ENCODE measurements at places on chromosomes 1 and 21.

DNA sequence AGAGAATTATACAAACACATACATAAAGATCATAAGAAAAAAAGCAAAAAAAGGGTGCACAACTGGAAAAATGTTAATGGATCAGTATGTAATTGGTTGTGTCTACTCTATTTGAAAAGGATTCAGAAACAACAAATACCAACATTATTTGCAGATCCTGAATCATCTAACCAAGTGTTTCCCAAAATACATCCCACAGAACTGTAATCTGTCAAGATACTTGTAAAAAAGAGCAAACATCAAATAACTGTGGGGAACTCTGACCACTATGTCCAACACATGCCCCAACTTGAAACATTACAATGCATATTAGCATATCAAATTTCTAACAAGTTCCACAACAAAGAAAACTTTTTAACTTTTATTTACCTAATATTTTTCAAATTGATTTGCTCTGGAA is 22.6 kb downstream of the ANKRD13C start:
- DNase-seq = no peak

DNA sequence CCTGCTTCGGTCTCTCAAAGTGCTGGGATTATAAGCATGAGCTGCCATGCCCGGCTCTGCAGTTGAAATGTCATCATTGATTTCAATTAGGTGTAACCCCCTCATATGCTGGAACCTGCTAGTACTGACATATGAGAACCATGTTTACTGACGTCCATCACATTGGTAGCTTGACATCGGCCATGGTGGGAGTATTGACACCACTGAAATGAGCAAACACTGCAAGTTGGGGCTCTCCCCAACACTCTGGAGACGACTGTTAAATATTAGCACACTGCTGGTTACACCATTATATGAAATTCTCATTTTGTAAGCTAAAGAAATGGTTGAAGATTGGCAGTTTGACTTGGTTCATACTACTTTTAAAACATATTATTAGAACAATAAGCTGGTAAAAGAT is 63.7 kb downstream of the CNST start:
- no peak for DNase-seq

DNA sequence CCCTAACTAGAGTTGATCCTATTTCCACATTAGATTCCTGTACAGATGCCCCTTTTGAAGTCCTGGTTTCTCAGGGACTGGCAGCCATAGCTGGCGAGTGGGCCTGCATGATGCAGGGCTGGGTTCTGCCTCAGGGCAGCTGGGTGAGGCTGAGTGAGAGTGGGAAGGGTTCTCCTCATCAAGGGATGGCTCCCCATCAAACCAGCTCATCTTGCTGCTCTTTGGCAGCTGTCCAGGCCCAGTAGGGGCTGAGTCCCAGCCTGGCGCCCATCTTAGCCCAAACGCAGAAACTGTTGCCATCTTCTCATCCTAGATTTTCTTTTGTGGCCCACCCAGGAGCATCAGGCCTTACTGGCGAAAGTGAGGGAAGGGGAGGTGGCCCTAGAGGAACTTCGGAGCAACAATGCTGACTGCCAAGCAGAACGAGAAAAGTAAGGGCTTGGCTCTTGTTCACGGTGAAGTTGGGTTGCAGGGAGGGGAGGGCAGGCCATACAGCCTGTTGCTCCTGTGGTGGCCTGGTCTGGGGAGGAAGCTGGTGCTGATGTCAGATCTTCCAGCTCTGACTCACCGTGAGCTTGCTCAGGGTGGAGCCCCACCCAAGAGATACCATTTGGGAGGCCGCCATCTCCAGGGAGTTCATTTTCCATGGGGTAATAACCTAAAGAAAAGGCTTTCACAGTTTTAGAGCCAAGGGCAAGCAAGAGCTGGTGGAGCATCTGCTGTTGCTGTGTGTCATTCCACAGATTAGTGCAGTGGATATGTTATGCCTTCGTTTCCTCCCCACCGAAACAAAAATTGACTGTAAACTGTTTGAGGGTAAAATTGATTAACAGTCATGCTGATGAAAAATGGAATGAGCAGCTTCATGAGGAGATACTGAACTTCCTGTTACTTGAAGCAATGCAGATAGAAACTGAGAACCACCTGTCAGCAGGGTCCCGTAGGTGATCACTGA is 34.7 kb downstream of the TUFT1 start:
- no peak for DNase-seq

DNA sequence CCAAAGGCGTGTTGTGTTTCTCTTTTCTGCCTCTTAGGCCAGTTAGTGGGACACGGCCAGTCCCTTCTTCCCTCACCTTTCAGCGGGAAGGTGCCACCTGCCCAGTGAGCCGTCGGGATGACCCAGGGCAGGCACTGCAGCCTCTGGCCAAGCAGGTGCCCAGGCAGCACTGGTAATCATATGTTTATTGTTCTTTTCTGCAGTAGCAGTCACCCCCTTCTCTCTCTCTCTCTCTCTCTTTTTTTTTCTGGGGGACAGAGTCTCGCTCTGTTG is 38.2 kb downstream of the CRYAA start:
- DNase-seq = no peak

GRCh38 chr1:67611846-67612245 is 73.2 kb upstream of the GADD45A start:
- no peak for DNase-seq

DNA sequence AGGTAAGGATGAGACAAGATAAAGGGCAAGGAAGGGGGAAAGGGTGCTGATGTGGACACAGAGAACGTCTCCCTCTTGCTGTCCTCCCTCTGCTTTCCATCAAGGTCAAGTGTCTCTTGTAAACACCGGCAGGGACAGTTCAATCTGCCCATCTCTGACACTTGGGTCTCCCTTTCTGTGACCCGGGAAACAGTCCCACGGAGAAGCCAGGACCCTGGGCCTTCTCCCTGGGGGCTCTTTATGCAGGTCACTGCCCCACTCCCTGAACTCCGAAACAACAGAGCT is 254.3 kb downstream of the LTN1 start:
- no peak for DNase-seq

DNA sequence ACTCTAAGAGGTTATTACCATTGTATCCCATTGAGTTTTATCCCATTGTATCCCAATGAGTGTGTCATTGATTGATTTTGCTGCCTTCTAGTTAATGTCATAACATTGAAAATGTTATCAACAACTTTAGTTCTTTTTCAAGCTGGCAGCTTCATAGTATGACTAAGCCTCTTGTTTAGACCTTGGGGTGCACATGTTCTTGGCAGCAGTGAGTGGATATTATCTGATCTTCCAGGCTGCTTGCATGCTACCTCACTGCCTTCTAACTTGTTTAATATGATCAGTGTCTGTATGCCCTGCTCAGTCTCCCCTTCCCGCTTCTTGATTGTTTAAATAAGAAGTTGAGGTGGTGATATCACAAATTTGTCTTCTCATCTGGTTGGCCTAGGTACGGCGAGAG is 24.6 kb downstream of the NTPCR start:
- no peak for DNase-seq

GRCh38 chr1:27634985-27635367 is at the start of gene FGR:
Gene FGR, minus strand, starts transcription at chr1:27635185. Its CDS starts 11,269 bp downstream, at chr1:27623916.
- no peak for DNase-seq

DNA sequence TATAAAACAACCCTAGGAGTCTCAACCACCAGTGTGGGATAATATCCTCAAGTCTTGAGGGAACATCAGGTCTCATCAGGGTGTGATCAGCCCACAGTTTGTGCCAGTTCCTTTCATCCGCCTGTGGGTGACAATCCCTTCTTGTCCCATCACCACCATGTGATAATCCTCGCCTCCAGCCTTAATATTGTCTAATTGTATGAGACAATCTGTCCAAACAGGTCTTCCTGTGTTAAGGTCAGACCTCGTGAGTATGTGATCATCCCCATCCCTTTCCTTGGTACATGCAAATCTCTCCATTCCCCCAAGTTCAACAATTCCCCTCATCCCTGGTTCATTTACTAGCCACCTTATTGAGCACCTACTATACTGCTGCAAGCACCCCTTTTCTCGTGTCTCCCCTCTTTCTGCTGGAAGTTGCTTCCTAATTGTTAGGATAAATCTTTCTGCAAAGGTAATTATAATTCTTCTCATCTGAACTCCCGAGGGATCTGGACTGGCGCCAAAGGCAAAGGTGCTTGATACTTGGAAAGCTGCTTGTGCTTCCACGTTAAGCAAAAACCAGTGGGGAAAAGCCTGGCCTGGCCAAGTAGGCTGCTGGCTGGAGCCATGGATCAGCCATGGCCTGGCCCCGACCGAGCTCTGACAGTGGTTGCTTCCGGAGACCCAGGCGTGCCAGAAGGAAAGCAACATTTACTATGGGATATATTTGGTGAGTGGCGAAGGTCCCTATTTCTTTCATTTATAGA is 92.5 kb downstream of the RNF220 start:
- DNase-seq = no peak

GRCh38 chr1:226821719-226822085 is 48.7 kb upstream of the PSEN2 start:
- no peak for DNase-seq

- no peak for DNase-seq
Measured at GRCh38 chr1:228182296-228183030, 16.9 kb downstream of the IBA57 start.

DNA sequence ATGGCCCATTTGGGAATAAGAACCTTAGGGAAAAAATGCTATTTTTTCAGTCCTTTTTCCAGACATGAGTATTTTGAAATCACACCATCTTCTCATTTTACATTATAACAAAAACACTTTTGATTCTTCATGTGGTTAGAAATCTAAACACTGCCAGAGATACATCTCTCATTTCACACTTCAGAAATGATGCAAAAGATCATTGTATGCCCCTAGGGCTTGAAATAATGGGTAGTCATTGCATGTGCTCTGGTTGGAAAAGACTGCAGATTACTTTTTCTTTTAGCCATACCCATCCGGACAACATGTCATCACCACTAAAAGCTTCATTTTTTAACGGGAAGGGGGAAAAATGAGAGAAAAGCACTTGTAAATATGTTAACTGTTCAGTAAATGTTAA is 1152.2 kb upstream of the ADGRL4 start:
- no peak for DNase-seq

DNA sequence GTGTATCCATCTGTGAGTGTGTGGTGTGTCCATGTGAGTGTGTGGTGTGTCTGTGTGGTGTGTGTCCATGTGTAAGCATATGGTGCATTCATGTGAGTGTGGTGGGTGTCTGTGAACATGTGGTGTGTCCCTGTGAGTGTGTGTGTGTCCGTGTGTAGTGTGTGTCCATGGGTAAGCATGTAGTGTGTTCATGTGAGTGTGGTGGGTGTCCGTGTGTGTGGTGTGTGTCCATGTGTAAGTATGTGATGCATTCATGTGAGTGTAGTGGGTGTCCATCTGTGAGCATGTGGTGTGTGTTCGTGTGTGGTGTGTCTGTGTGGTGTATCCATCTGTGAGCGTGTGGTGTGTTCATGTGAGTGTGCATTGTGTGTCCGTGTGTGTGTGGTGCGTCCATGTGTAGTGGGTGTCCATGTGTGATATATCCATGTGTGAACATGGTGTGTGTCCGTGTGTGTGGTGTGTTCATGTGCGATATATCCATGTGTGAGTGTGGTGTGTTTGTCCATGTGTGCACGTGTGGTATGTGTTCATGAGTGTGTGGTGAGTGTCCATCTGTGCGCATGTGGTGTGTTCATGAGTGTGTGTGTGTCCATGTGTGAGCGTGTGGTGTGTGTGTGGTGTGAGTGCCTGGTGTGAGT is 12.3 kb downstream of the SLC19A1 start:
- no peak for DNase-seq

DNA sequence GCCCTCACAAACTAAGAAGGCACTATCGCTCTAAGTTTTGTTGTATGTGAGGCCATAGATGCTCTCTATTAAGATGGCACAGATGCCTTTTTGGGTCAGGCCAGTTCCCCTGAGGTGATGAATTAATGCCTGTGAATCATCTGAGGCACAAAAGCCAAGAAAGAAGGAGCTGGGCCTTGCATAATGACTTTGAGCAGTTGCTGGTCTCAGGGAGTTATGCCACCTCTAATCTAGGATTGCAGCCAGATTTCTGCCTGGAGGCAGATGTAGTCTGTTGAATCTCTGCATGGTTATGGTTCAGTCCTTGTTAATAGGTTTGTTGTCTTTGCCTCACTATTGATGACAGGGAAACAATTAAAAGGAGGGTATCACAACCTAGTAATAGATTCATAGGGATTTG is 168.1 kb upstream of the CHRM3 start:
- DNase-seq = no peak

DNA sequence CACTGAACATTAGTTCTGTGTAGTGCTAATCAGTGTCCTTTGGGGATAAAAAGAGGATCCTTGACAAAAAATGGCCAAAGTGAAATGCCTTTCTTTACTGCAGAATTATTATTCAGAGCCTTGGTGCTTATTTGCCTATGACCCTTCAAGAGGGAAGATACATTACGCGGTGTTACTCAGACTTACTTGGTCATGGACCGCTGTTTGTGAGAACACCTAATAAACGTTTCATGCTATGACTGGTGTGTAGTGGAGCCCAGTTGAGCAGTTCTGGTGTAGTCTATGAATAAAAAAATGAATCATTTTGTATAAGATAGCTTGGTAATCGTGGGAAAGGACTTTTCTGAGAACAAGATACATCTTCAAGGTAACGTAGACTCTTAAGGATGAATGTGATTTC is 8.3 kb downstream of the NFYC start:
- DNase-seq = no peak

- DNase-seq = no peak
Measured at GRCh38 chr1:3593334-3593733, 18.0 kb downstream of the MEGF6 start.

DNA sequence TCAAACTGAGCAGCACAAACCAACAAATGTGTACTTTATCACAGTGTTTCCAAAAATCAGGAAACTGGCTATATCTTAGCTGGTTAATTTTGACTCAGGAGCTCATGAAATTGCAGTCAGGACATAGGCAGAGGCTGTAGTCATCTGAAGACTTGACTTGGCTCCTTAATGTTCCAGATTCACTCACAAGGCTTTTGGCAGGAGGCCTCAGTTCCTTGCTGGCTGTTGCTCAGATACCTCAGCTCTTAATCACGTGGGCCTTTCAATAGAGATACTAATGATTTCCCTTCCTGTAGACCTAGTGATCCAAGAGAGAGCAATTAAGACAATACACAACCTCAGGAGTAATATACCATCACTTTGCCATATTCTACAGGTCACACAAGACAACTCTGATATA is 537.7 kb downstream of the BRINP3 start:
- no peak for DNase-seq

DNA sequence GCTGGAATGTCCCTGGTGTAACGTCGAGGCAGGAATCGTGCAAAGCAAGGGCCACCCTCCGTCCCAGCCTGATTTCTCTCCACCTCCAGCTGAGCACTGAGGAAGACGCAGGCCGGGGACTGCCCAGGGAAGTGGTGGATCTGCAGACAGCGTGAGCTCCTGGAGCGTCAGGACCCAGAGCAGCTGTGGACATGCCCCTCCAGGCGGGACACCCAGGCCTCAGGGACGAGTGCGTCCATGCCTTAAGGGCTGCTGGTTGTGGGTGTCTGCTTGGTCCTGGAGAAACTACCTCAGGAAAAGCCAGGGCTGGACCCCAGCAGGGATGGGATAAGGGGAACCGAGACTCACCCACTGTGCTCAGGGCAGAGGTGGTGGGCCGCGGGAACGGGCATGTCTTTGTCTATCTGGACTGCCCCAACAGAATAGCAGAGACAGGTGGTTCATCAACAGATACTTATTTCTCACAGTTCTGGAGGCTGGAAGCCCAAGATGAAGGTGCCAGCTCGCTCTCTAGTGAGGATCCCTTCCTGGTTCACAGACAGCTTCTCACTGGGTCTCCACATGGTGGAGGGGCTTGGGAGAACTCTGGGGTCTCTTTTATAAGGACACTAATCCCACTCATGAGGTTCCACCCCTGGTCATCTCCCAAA is 5.8 kb upstream of the MMEL1 start:
- DNase-seq = no peak
